ENCODE measurements at places on chromosomes 5 and 9.

- no peak for DNase-seq
Measured at GRCh38 chr9:121048618-121049017, 1.5 kb downstream of the C5 start.

GRCh38 chr9:114370968-114371320, 16.8 kb downstream of the AKNA start:
- no peak for DNase-seq

GRCh38 chr5:112795944-112796678, 58.4 kb downstream of the APC start:
- no peak for DNase-seq

DNA sequence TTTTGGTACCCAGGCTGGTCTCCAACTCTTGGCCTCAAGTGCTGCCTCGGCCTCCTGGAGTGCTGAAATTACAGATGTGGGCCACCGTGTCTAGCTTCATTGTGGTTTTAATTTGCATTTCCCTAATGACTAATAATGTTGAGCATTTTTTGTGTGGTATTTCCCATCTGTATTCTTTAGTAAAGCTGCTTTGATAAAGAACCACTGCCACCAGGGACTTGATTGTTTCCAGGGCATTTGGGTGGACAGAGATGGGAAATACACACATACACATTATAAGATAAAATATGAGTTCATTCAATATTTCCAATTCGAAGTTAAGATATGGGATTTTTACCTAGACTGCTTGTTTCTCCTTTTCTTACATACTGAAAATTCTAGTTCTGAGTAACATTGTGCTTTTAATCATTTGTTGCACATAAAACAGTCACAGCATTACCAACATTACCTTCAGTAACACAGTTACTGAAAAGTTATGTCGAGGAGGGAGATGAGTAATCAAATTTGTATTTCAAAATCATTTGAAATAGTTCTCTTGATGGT, 28.9 kb downstream of the HABP4 start:
- DNase-seq, result no peak

- no peak for DNase-seq
Measured at GRCh38 chr9:121386442-121387175, 16.6 kb upstream of the STOM start.

GRCh38 chr9:128005923-128006322, 25.1 kb upstream of the EEIG1 start:
- no peak for DNase-seq

- DNase-seq, result no peak
Measured at GRCh38 chr5:154196955-154197652, 6.6 kb downstream of the GALNT10 start.

- no peak for DNase-seq
Measured at GRCh38 chr9:16673171-16673570, 197.3 kb downstream of the BNC2 start.
